ENCODE measurements at places on chromosomes 6 and 20.

DNA sequence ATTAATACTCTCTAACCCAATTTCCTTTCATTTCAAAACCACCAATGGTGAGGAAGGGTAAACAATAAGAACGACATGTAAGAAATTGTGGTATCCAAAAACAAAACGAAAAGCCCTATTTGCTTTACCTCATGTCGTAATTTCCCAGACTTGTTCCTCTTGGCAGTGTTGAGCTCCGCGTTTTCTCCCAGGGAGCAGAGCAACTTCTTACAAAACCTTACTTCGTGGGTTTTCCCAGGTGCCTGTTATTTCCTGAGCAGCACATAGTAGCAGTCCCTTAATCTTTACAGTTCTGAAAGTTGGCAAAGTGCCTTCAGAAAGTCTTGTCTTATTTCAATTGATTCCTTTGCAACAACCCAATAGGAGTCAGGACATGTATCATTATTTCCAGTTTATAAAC lies 207.9 kb upstream of the MARCKS start:
- no peak for DNase-seq

GRCh38 chr20:52268184-52268749 lies 76.7 kb upstream of the ZFP64 start:
- no peak for DNase-seq

GRCh38 chr6:154995254-154996015 lies at the start of gene TIAM2:
TSS of gene TIAM2 (plus strand) at chr6:154995315. CDS start at chr6:155129224, 133,909 bp downstream.
- no peak for DNase-seq

GRCh38 chr6:105786890-105787655 lies 299.1 kb upstream of the PRDM1 start:
- DNase-seq = no peak

GRCh38 chr6:15715060-15715459 lies 52.2 kb upstream of the DTNBP1 start:
- DNase-seq = no peak

- DNase-seq = no peak
Measured at GRCh38 chr6:152008779-152009178, 201.3 kb downstream of the ESR1 start.

GRCh38 chr20:25676164-25676809 lies 20.4 kb downstream of the ZNF337 start:
- no peak for DNase-seq

GRCh38 chr20:35297740-35298139 lies 5.5 kb upstream of the FAM83C start:
- DNase-seq = no peak

- DNase-seq = no peak
Measured at GRCh38 chr6:13548500-13549210, 25.7 kb upstream of the SIRT5 start.

GRCh38 chr6:13559968-13560650 lies 14.3 kb upstream of the SIRT5 start:
- DNase-seq = no peak

DNA sequence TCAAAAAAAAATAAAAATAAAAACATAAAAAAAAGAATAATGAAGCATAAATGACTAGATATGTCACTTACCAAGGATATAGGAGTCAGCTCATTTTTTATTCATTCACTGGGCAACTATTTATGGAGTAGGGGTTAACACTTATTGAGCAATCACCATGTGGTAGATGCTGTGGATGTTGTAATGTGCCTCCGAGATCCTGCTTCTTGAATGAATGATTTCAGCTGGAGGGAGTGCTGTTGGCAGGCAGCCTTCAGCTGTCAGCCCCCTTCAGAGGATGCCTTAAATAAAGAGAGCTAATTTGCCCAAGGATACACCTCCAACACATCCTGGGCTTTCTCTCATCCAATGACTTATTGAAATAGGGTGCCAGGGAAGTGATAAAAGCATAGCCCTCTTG lies 229.5 kb upstream of the DTNBP1 start:
- DNase-seq = no peak

DNA sequence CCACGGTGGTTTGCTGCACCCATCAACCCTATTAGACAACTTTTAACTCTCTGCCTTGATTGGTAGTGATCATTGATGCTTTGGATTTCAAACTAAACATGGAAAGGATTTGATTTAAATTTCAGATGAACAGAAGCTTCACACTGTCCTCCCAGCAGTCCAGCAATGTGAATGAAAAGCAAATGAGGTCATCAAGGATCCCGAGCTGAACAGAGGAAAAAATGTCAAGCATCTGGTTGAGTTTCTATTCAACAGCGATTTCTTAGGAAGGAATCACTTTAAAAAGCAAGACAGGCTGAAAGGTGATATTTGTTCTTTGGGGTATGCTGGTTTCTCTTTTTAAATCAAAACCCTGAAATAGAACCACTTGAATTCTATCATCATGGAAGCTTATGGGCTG lies 10.6 kb upstream of the SAMD3 start:
- DNase-seq = no peak

DNA sequence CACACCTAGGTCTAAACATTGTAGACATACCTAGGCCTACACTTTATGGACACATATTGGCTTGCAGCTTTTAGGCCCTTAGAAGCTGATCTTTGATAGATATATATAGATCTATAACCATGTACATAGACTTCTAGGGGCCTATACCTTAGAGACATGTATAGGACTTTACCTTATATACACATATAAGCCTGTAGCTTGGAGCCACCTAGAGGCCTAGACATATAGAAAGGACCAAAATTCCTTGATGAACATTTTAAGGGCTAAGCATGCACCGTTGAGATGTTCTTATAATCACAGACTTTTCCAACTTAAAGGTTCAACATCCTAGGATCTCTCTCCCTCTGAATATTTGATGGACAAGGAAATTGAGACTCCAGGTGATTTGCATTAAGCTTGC lies 371.7 kb upstream of the SASH1 start:
- no peak for DNase-seq

DNA sequence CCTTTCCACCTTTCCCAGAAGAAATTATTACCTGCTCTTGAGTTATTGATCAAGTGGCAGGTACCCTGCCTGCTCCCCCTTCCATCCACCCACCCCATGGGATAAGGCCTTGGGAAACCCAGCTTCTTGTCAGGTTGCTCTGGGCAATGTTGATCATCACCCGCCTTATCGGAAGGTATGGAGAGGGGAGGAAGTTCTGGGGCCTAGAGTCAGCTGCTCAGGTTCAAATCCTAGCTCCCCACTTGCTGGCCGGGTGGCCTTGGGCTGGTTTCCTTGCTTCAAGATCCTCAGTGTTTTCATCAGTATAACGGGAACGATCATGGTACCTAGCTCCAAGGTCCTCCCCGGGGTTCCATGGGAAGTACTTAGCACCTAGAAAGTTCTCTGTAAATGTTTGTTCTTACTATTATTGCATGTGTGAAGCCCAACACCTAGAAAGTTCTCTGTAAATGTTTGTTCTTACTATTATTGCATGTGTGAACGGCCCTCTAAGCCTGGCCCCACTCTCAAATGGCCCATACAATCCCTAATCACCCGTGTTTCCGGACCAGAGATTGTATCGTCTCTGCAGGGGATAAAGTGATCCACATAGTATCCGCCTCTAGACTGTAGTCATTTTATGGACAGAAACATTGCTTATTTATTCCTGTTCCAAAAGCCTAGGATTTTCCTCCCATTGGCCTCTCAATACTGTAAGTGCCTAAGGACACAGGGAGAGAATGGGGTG lies 1.1 kb upstream of the PREX1 start:
- DNase-seq = no peak

GRCh38 chr6:120938164-120938875 lies 396.0 kb downstream of the TBC1D32 start:
- no peak for DNase-seq

GRCh38 chr6:45558858-45559257 lies 181.1 kb upstream of the SUPT3H start:
- DNase-seq = no peak

- no peak for DNase-seq
Measured at GRCh38 chr6:34178357-34179105, 32.6 kb upstream of the GRM4 start.

DNA sequence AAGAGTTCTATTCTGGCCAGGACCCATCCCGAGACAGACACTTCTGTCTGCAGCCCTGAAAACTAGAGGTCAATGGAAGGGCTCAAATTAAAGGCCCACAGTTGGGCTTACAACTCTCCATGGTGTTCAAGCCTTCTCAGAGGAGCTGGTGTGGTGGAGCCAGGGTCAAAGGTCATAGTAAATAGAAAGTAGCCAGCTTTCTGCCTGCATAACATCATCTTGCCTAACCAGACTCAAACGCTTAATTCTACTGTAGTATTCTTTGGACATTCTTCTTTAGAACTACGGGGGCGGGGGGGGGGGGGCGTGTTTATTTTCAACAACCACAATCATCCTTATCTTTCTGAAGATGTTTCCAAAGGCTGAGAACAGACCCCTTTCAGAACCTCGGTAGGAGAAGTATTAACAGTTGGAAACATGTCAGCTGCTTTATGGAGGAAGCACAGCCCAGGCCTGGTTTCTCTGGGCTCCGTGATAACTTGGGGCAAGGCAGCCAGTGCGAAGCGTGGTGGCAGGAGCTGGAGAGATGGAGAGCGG lies 1.5 kb upstream of the RREB1 start:
- no peak for DNase-seq

DNA sequence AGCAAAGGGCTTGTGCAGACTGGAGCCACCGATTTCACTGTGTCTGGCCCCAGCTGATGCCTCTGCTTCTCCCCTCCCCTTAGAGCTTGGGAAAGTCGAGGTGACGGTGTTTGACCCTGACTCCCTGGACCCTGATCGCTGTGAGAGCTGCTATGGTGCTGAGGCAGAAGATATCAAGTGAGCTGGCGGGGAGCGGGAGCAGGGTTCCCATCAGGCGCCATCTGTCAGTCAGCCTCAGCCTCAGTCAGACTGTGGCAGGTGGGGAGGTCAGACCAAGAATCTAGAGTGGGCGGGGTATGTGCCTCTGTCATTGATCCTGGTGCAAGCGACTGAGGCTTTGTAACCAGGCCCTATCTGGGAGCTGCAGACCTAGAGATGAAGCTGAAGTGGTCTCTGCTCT lies 5.5 kb downstream of the ERGIC3 start:
- DNase-seq = no peak

DNA sequence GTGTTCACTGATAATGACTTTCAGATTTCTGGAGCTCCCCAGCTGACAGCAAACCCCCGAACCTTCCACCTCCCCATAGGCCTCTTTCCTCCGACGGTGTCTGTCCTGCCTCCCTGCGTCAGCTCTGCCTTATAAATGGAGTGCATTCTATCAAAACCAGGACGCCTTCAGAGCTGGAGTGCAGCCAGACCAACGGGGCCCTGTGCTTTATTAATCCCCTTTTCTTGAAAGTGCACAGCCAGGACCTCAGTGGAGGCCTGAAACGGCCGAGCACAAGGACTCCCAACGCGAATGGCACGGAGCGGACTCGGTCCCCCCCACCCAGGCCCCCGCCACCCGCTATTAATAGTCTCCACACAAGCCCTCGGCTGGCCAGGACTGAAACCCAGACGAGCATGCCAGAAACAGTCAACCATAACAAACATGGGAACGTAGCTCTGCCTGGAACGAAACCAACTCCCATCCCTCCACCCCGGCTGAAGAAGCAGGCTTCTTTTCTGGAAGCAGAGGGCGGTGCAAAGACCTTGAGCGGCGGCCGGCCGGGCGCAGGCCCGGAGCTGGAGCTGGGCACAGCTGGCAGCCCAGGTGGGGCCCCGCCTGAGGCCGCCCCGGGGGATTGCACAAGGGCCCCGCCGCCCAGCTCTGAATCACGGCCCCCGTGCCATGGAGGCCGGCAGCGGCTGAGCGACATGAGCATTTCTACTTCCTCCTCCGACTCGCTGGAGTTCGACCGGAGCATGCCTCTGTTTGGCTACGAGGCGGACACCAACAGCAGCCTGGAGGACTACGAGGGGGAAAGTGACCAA lies 42.3 kb upstream of the NAA20 start:
- no peak for DNase-seq

DNA sequence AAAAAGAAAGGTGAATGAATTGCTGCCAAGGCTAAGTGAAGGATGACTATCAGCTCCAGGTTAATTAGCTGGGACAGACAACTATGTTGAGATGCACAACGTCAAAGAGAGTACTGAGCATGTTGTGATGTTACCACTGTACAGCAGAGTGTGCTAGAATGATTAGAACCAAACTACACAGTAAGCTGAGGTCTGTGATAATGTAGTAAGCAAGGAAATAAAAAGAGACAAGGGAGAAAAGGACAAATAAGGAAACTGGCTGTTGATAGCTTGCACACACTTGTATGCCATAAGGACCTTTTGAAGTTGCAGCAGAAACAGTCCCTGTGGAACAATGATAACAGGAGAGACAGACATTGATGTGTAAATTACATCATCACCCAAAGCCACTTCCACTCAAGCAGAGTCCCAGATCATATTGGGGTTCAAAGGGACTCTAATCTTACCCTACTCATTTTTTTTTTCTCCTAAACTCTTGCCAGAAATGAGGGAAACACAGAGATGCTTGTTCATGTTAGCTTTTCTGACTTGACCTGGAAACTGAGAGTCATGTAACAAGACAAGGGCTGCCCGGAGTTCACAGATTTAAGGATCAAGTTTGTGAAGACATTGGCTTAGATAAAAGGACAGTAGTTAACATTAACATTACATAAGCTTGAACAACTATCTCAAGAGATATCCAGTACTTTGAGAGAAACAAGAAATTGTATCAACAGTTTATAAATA lies 189.9 kb downstream of the CENPW start:
- DNase-seq = no peak

All from effector CD4-positive, alpha-beta T cell (primary cell).